ENCODE measurements at places on chromosomes 2 and 18. TPM values are rescaled to one million over a fixed set of nuclear protein-coding genes. Genes with fewer than 3 reads are reported as not detected.

- H3K36me3 ChIP-seq: peaks cover 45% of the 10 kb centered on the region
- peak overlapping the region; percentile 39 for H3K27ac ChIP-seq
- no peak for DNase-seq
Observed at GRCh38 chr2:20322527-20323300, 27.9 kb downstream of the PUM2 start.

The RAPGEF4 gene
- 0.35 TPM for total RNA-seq

The LOXHD1 gene
- total RNA-seq: 0.05 TPM

- DNase-seq: no peak
- no peak overlapping the region for H3K27ac ChIP-seq
- no peak overlapping the region for H3K4me3 ChIP-seq
- H3K36me3 ChIP-seq: no peaks in the 10 kb centered on the region
- no peaks in the 10 kb centered on the region for H3K4me1 ChIP-seq
Observed at GRCh38 chr2:175372704-175373701, 191.5 kb upstream of the ATP5MC3 start.

GRCh38 chr18:59047321-59048047 is 92.2 kb upstream of the SEC11C start:
- H3K27ac ChIP-seq: no peak overlapping the region
- DNase-seq: no peak
- peaks cover 10% of the 10 kb centered on the region for H3K27me3 ChIP-seq
- no peaks in the 10 kb centered on the region for H3K4me1 ChIP-seq
- no peak overlapping the region for H3K4me3 ChIP-seq

- peaks cover 7% of the 10 kb centered on the region for H3K27me3 ChIP-seq
- peaks cover 15% of the 10 kb centered on the region for H3K4me1 ChIP-seq
- no peak for DNase-seq
- no peak overlapping the region for H3K4me3 ChIP-seq
- no peaks in the 10 kb centered on the region for H3K36me3 ChIP-seq
Observed at GRCh38 chr2:33326100-33326499, 150.3 kb upstream of the RASGRP3 start.

GRCh38 chr2:144445196-144445595 is 74.7 kb downstream of the ZEB2 start:
- H3K27me3 ChIP-seq: peaks cover 7% of the 10 kb centered on the region
- H3K27ac ChIP-seq: no peak overlapping the region
- no peak overlapping the region for H3K4me3 ChIP-seq
- no peak for DNase-seq

GRCh38 chr2:38605298-38605830 is 2.6 kb upstream of the HNRNPLL start:
- no peak overlapping the region for H3K4me3 ChIP-seq
- no peak overlapping the region for H3K27ac ChIP-seq
- no peak for DNase-seq
- H3K36me3 ChIP-seq: peaks cover 2% of the 10 kb centered on the region

GRCh38 chr2:54310311-54310710 is 54.3 kb upstream of the TSPYL6 start:
- no peaks in the 10 kb centered on the region for H3K27me3 ChIP-seq
- no peak overlapping the region for H3K27ac ChIP-seq
- H3K36me3 ChIP-seq: no peaks in the 10 kb centered on the region
- H3K4me3 ChIP-seq: no peak overlapping the region

GRCh38 chr2:120810639-120811038 is 75.0 kb downstream of the GLI2 start:
- no peak for DNase-seq
- peaks cover 6% of the 10 kb centered on the region for H3K27me3 ChIP-seq
- no peak overlapping the region for H3K4me3 ChIP-seq
- H3K36me3 ChIP-seq: no peaks in the 10 kb centered on the region
- no peaks in the 10 kb centered on the region for H3K4me1 ChIP-seq

The LONRF2 gene
- not detected for total RNA-seq

The SLC5A7 gene
- total RNA-seq: not detected

DNA sequence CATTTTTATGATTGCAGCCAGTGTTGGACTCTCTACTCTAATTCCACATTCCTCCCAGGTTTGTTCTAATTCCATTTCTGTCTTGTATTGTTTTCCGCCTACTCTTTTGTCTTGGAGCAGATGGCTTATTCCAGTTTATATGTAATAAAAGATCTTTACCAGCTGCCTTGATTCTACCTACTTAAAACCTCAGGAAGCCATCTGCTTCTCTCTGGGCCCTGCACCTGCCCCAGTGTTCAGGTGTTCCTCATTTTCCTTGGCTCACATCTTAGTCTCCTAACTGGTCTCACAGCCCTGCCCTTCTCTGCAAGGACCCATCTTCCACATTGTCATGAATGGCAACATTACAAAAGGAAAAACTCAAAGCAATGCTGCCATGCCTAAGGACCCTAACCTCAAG is 21.0 kb upstream of the IL37 start:
- peaks cover under 1% of the 10 kb centered on the region for H3K4me1 ChIP-seq
- H3K36me3 ChIP-seq: no peaks in the 10 kb centered on the region
- H3K27ac ChIP-seq: no peak overlapping the region
- DNase-seq: no peak
- no peaks in the 10 kb centered on the region for H3K27me3 ChIP-seq
- no peak overlapping the region for H3K4me3 ChIP-seq

The COLEC12 gene
- total RNA-seq: not detected

DNA sequence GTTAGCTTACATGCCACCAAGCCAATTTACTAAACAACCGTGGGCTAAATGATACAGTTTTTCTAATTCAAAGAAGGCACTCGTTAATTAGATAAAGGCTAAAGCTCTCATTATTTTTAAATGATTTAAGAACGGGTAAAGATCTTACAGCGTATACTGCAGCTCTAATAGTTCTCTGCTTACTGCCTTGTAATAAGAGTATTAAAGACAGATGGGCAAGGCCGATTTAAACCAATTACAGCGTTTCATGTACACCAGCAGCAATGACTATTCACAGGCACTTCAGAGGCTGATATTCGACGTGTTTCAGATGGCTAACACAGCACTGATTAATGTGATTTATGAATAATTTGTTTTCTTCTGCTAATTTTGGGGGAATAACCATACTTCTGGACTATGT is 259.3 kb downstream of the ZNF407 start:
- no peaks in the 10 kb centered on the region for H3K27me3 ChIP-seq
- no peaks in the 10 kb centered on the region for H3K36me3 ChIP-seq
- H3K27ac ChIP-seq: no peak overlapping the region
- DNase-seq: no peak
- H3K4me1 ChIP-seq: no peaks in the 10 kb centered on the region
- H3K4me3 ChIP-seq: no peak overlapping the region

- no peak overlapping the region for H3K4me3 ChIP-seq
- no peak overlapping the region for H3K27ac ChIP-seq
- H3K36me3 ChIP-seq: no peaks in the 10 kb centered on the region
- no peak for DNase-seq
- peaks cover 2% of the 10 kb centered on the region for H3K27me3 ChIP-seq
Observed at GRCh38 chr18:46431522-46432171, 225.4 kb downstream of the LOXHD1 start.

DNA sequence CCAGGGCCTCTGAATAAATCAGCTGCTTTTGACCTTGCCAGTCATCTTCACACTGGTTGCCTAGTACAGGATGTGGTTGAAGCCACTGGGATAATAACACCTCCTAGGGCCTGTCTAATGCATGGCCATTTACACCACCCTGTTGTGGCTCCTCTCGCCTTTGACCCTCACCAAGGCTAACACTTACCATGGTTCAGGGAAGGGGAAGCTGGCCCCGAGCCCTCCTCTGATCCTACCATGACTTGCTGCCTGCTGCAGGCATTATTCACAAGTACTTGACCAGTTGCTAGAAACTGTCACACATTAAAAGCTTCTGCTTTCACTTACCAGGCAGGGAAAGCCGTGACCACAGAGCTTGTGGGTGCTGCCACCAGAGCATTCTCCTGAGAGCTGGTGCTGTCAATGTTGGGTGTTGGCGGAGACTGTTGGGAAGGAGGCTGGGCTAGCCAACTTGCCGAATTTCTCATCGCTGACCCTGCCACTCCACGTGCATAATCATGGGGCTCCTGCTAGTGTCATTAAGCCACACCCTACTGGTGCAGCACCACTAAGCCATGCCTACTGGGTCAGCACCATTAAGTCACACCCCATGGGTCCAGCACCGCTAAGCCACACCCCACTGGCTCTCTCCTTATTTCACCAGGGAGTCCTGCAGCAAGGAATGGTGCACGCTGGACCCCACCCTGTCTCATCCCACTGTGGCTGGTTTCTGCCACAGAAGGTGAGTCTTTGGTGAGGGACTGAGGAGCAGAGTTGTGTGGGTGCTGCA is 47.0 kb upstream of the TTC39C start:
- no peak overlapping the region for H3K27ac ChIP-seq
- no peak overlapping the region for H3K4me3 ChIP-seq
- H3K27me3 ChIP-seq: no peaks in the 10 kb centered on the region
- peak; percentile 31 for DNase-seq
- no peaks in the 10 kb centered on the region for H3K36me3 ChIP-seq

The ZNF142 gene
- 28.0 TPM for total RNA-seq

- no peak overlapping the region for H3K27ac ChIP-seq
- peaks cover 6% of the 10 kb centered on the region for H3K4me1 ChIP-seq
- DNase-seq: no peak
- no peaks in the 10 kb centered on the region for H3K36me3 ChIP-seq
Observed at GRCh38 chr2:227827143-227827542, 13.5 kb downstream of the CCL20 start.

DNA sequence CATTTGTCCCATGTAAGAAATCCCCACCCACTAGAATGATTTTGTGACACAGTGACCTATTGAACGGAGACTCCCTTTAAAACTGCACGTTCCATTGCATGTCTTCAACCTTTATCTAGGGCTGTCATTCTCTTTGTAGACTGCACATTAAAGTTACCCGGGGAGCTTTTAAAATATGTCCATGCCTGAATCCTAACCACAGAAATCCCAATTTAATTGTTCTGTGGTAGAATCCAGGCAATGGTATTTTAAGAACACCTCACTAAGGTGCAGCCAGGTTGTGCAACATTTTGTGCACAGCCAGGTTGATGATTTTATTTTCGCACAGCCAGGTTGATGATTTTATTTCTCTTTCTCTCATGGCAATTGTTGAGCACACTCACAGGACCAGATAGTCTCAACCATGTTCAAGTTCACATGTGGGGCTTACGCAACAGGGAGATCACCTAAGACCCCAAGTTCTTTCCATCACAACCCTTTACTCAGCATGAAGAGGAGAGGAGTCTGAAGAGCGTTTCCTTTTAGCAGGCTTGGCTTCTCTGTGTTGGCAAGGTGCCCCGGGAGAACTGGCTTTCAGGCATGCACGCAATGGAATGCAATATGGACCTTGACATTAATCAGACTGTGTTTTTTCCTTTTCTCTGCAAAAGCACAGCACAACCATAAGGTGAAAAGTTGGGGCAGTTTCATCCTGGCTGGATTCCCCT is 467.3 kb upstream of the ETAA1 start:
- H3K27ac ChIP-seq: no peak overlapping the region
- H3K36me3 ChIP-seq: no peaks in the 10 kb centered on the region
- no peaks in the 10 kb centered on the region for H3K27me3 ChIP-seq
- DNase-seq: no peak

- DNase-seq: no peak
- H3K27ac ChIP-seq: no peak overlapping the region
- no peaks in the 10 kb centered on the region for H3K27me3 ChIP-seq
- peaks cover 8% of the 10 kb centered on the region for H3K4me1 ChIP-seq
- no peak overlapping the region for H3K4me3 ChIP-seq
Observed at GRCh38 chr2:101120124-101120996, 30.8 kb downstream of the TBC1D8 start.

GRCh38 chr2:7612969-7613368 is 695.8 kb downstream of the RNF144A start:
- peaks cover 27% of the 10 kb centered on the region for H3K4me1 ChIP-seq
- H3K4me3 ChIP-seq: no peak overlapping the region
- no peak overlapping the region for H3K27ac ChIP-seq
- no peak for DNase-seq
- H3K27me3 ChIP-seq: no peaks in the 10 kb centered on the region

GRCh38 chr2:107931412-107931811 is 54.9 kb upstream of the SLC5A7 start:
- DNase-seq: no peak
- no peaks in the 10 kb centered on the region for H3K36me3 ChIP-seq
- no peak overlapping the region for H3K4me3 ChIP-seq
- H3K4me1 ChIP-seq: no peaks in the 10 kb centered on the region

GRCh38 chr2:86234563-86235131 is 35.4 kb downstream of the MRPL35 start:
- no peak overlapping the region for H3K4me3 ChIP-seq
- DNase-seq: no peak
- H3K4me1 ChIP-seq: peaks cover 10% of the 10 kb centered on the region
- H3K36me3 ChIP-seq: no peaks in the 10 kb centered on the region
- peaks cover 2% of the 10 kb centered on the region for H3K27me3 ChIP-seq

DNA sequence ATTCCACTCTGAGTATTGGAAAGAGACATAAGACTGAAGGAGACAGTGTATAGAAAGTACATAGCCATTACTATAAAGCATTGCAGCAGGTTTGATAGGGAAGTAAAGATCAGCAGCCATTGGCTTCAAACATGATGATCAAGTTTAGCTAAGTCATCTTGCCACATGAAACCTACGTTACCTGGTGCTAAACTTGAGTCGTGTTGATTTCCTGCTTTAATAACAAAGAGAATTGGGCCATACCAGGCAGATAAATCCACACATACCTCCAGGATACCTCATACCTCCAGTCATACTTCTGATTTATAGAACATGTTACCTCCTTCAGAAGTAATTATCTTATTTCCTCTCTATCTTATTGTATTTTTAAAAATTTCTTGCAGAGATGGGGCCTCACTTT is 10.3 kb upstream of the KYNU start:
- no peak for DNase-seq
- H3K4me3 ChIP-seq: no peak overlapping the region
- H3K4me1 ChIP-seq: no peaks in the 10 kb centered on the region
- no peaks in the 10 kb centered on the region for H3K36me3 ChIP-seq
- no peaks in the 10 kb centered on the region for H3K27me3 ChIP-seq
- H3K27ac ChIP-seq: no peak overlapping the region

- H3K27ac ChIP-seq: no peak overlapping the region
- H3K4me1 ChIP-seq: no peaks in the 10 kb centered on the region
- H3K36me3 ChIP-seq: no peaks in the 10 kb centered on the region
- no peaks in the 10 kb centered on the region for H3K27me3 ChIP-seq
- no peak for DNase-seq
Observed at GRCh38 chr2:135317375-135317774, 213.6 kb downstream of the ZRANB3 start.

DNA sequence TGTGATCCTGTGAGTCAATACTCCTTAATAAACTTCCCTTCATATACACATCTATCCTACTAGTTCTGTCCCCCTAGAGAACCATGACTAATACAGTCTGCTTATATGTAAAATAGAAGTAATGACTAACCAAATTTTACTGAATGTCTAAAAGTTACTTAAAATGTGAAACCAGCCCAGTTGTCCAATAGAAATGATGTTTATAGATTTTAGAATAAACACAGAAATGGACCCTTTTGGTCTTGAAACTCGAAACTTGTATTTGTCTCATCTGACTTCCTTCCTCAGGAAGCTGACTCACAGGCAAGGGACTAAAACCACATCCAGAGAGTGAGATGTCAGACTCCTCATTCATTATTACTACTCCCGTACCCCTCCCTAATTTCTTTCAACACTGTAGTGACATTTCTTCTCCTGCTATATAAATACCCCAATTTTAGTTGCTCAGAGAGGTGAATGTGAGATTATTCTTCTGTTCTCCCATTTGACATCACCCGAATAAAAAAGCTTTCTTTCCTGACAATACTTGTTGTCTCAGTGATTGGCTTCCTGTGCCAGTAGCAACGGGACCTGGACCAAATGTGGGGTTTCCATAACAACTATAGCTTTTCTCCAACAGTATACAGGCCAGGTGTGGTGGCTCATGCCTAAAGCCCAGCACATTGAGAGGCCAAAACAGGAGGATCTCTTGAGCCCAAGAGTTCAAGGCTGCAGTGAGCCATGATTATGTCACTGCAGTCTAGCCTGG is 486.0 kb downstream of the ERBB4 start:
- H3K4me1 ChIP-seq: peaks cover 6% of the 10 kb centered on the region
- H3K27me3 ChIP-seq: no peaks in the 10 kb centered on the region
- no peak overlapping the region for H3K27ac ChIP-seq

All from activated naive CD4-positive, alpha-beta T cell treated with anti-CD3 and anti-CD28 coated beads for 36 hours (primary cell).